Pancreas (tissue), 10 donors: ENCODE measurements at places on chromosomes 5 and 9. TPM values are rescaled to one million over a fixed set of nuclear protein-coding genes. Genes with fewer than 3 reads are reported as not detected.

- no peaks in the 10 kb centered on the region for H3K27me3 ChIP-seq
- H3K4me1 ChIP-seq = no peaks in the 10 kb centered on the region
- H3K36me3 ChIP-seq = no peaks in the 10 kb centered on the region
- no peak for DNase-seq
- no peak overlapping the region for H3K4me3 ChIP-seq
- H3K27ac ChIP-seq = no peak overlapping the region
Observed at GRCh38 chr5:42300496-42300895, 122.7 kb upstream of the GHR start.

DNA sequence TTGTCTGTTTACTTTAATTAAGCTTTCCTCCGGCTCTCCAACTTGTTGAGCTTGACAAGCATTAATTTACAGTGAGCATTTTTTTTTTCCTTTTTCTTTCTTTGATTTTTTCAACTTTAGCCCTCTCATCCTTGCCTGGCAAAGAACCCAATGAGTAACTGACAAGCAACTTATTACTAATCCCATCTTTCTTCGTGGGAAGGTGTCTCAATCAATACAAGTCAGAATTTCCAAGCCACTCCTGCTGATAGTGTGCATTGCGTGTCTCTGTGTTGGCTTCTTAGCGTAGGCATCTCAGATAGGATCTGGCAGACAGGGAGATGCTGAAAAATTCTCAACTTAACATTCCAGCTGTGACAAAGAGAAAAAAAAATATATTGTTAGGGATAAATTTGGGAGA, 527.7 kb upstream of the WWC1 start:
- no peak overlapping the region for H3K27ac ChIP-seq
- no peaks in the 10 kb centered on the region for H3K4me1 ChIP-seq
- H3K36me3 ChIP-seq = no peaks in the 10 kb centered on the region
- no peak overlapping the region for H3K4me3 ChIP-seq

DNA sequence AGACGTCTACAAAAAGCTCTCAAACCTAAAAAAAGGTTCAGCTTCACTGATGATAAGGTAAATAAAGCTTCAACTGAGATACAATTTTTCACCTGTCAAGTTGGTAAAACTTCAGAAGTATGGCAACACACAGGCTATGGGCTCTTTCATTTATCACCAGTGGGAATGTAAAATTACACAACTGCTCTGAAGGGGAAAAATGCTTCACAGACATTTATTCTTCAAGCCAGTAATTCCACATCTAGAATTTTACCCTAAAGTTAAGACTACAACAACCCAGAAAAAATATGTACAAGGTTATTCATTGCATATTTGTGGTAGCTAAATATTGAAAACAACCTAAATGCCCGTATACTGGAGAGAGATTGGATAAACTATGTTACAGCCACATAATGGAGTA, 48.1 kb upstream of the NREP start:
- H3K4me1 ChIP-seq = peaks cover 7% of the 10 kb centered on the region
- no peak overlapping the region for H3K4me3 ChIP-seq
- DNase-seq = no peak
- H3K27me3 ChIP-seq = no peaks in the 10 kb centered on the region
- no peaks in the 10 kb centered on the region for H3K36me3 ChIP-seq

- no peaks in the 10 kb centered on the region for H3K27me3 ChIP-seq
- H3K36me3 ChIP-seq = no peaks in the 10 kb centered on the region
- H3K4me1 ChIP-seq = no peaks in the 10 kb centered on the region
Observed at GRCh38 chr9:116741086-116741740, 54.1 kb downstream of the TRIM32 start.

DNA sequence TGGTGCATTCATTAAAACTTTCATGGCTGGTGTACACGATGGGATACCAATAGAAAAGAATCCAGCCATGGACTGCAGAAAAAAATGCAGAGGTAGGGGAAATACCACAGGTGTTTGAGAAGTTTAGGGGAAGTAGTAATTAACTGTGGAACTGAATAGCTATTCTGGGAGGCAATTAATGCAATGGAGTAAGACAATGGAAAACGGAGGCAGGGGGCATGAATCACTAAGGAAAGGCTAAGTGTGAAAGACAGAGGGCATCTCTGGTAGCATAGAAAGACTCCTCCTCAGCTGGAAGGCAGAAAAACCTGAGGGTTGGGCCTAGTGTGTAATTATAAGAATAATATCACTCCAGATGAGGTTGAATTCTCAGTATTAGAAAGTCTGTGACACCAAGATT, 30.9 kb upstream of the NPR3 start:
- no peaks in the 10 kb centered on the region for H3K27me3 ChIP-seq
- no peak overlapping the region for H3K27ac ChIP-seq
- H3K4me3 ChIP-seq = no peak overlapping the region
- H3K36me3 ChIP-seq = no peaks in the 10 kb centered on the region

Gene PCDHGC4
- total RNA-seq = 0.72 TPM

DNA sequence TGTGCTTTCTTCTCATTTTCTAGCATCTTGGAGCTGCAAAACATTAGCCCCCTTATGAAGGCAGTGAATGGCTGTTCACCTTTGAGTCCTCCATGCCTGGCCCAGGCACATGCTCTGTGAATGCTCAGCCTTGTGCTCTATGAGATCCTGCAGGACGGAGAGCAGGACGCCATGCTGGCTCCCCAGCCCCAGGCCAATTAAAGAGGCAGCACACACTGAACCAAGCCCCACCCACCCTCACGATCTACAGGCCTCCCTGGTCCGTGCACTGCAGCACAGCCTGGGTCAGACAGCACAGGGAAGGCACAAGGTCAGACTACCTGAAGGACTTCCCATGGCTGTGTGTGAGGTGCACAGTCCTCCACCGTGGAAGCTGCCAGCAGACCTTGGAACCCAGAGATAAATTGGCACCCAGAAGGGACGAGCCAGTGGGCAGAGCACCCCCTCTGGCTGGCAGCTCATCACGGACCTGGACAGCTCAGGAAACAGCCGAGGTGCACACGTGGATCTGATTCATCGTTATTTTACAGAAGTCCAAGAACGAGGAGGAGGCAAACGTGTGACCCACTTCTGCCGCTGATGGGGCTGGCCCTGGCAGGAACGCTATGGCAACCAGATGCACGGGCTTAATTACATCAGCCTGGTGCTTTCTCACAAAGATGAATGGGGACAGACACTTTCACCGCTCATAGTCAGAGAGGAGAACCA, 59.5 kb downstream of the OLFM1 start:
- no peak overlapping the region for H3K27ac ChIP-seq
- DNase-seq = no peak
- no peaks in the 10 kb centered on the region for H3K27me3 ChIP-seq
- H3K4me3 ChIP-seq = no peak overlapping the region

Gene WDR70
- total RNA-seq = 10.7 TPM

Gene AQP3
- total RNA-seq = 19.0 TPM

GRCh38 chr5:144265643-144266247, 95.1 kb downstream of the KCTD16 start:
- DNase-seq = no peak
- H3K36me3 ChIP-seq = no peaks in the 10 kb centered on the region
- no peak overlapping the region for H3K4me3 ChIP-seq
